ENCODE measurements at places on chromosomes 3 and 15.

- no peak for DNase-seq
Observed at GRCh38 chr3:34258271-34258998, 460.0 kb downstream of the PDCD6IP start.

- no peak for DNase-seq
Observed at GRCh38 chr15:101087172-101087769, 164.6 kb downstream of the CHSY1 start.

- DNase-seq: no peak
Observed at GRCh38 chr3:185733980-185734724, 90.7 kb downstream of the IGF2BP2 start.

GRCh38 chr3:126349611-126350501 is 7.4 kb downstream of the KLF15 start:
- no peak for DNase-seq

DNA sequence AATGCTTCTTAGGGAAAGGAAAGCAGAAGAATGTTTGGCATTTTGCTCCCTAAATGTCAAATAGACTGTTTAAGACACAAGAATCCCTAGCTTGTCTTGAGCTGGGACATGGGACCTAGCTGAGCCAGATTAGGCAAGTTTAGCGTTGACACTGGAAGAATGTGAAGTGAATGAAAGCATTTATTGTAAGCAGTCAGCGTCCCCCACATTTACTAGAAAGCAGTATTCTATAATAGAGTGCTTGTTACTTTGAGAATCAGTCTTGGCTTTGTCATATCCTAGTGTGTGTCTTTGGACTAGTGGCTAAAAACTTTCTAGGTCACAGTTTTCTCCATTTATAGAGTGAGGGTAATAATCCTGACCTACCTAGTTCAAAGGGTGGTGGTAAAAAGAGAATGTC is 161.6 kb downstream of the ADAMTSL3 start:
- no peak for DNase-seq
